ENCODE measurements at places on chromosomes 2 and 18.

DNA sequence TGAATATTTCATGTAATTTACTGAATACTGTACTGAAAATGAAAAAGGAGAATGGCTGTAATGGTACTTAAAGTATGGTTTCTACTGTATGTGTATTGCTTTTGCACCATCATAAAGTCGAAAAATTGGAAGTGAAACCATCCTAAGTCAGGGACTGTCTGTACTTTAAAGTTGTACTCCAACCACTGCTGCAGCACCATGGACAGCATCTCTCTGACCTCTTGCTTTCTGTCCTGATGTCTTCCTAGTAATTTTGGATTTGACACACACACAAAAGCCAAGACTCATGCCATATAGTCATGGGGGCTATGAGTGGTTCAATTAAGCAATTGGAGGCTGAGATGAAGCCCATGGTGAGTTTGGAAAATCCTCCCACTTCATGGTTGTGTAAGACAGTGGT, 256.3 kb upstream of the PKDCC start:
- DNase-seq: peak; percentile 55

DNA sequence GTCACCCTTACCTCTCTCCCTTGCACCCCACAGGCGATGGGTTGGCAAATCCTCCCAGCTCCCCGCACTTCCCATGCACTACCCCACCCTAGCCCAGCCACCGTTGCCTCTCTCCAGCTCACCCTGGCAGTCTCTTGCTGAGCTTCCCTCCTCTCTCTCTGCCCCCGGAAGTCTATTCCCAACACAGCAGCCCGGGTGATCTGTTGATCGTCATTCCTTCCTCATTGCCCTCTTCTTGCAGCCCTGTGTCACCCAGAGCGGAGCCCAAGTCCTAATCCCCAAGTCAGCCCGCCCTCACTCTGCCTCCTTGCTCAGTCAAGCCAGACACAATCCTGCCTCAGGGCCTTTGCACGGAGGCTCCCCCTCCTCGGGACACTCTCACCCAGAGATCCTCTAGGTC, 55.2 kb downstream of the CIB4 start:
- DNase-seq: no peak

GRCh38 chr2:7931808-7932207, 750.0 kb upstream of the ID2 start:
- no peak for DNase-seq

DNA sequence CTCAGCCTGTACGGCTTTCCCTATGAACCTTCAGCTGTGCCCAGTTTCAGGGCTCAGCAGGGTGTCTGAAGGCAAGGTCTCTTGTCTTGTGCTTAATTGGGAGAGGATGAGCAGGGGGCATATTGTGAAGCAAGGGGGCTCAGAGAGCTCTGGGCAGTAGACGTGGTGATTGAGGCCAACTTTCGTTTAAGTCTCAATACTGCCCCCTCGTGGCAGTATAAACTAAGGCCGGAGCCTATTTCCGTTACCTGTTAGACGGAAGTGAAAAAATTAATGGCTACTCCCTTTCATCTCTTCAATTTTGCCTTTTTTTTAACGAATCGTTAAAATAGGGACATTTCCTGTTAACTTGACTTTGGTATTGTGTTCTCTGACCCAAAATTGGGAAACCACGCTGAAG, 193.4 kb downstream of the TDRD15 start:
- DNase-seq: peak; percentile 37

- no peak for DNase-seq
These were observed 36.4 kb downstream of the ICOS start for GRCh38 chr2:203973000-203973399.

DNA sequence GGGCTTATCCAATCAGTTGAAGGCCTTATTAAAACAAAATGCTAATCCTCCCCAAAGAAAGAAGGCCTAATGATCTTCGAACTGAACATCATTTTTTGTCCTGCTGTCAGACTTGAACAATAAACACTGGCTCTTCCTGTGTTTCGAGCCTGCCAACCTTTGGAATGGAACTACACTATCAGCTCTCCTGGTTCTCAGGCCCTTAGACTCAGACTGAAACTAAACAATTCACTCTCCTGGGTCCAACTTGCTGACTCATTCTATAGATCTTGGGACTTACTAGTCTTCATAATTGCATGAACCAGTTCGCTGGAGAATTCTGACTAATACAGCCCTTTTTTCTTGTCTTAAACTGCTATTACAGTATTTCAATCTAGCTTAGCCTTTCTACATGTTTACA, 235.2 kb downstream of the LNPK start:
- DNase-seq: no peak

DNA sequence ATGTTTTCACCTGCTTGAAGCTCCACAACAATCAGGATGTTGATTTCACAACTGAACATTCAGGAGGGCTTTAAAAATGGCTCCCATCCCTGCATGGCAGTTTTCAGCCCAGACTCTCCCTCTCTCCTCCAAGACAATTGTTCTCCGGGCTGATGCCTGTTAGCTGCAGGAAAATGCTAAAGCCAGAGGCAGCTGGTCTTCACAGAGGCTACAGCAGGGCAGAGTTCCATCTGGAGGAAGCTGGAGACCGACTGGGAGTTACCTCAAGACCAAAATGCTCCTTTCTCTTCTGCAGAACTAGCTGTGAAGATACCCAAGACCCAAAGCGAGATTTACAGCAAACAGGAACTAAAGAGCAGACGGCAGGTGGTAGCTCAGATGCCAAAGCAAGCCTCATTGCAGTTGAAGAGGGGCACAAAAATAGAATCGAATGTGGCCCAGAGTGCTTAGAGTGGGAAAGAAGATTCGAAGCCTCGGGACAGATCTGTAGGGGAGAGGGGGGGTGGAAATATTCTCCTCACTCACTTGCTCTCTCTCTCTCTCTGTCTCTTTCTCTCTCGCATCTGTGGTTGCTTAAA, 423.6 kb downstream of the ZNF521 start:
- DNase-seq: no peak

DNA sequence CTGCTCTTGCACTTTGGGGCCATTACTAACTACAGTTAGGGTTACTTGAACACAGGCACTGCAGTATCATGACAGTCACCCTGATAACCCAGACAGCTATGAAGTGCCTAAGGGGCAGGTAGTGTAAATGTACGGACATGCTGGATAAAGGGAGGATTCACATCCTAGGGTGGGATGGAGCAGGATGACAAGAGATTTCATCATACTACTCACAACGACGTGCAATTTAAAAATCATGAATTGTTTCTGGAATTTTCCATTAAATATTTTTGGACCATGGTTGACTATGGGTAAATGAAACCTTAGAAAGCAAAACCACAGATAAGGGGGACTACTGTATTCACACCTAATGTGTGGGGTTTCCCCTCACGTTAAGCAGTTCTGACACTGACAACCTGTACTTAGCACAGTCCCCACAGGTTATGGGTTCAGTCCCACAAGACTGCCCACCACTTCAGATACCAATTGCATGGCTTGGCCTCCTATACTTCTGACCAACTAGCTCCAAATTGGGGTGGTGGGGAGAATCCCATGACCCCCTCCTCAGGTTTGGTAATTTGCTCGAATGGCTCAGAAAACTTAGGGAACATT, 75.8 kb downstream of the NAT8 start:
- DNase-seq: no peak

DNA sequence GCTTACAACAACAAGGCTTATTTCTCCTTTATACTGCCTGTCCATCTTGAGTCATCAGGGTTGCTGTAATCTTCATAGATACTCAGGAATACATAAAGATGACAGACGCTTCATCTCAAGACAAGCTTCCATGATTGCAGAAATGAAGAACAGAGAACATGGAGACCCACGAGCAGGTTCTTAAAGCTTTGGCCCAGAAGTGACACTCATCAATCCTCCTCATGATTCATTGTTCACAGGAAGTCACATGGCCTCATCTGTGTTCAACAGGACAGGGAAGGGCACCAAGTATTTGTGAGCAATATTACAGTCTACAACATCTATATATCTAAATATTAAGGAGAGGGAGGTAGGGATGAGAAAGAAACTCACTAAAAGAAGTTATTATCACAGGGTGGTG, 36.5 kb upstream of the PGAP1 start:
- DNase-seq: no peak

- DNase-seq: no peak
These were observed 29.8 kb downstream of the CDC42EP3 start for GRCh38 chr2:37641582-37642171.

DNA sequence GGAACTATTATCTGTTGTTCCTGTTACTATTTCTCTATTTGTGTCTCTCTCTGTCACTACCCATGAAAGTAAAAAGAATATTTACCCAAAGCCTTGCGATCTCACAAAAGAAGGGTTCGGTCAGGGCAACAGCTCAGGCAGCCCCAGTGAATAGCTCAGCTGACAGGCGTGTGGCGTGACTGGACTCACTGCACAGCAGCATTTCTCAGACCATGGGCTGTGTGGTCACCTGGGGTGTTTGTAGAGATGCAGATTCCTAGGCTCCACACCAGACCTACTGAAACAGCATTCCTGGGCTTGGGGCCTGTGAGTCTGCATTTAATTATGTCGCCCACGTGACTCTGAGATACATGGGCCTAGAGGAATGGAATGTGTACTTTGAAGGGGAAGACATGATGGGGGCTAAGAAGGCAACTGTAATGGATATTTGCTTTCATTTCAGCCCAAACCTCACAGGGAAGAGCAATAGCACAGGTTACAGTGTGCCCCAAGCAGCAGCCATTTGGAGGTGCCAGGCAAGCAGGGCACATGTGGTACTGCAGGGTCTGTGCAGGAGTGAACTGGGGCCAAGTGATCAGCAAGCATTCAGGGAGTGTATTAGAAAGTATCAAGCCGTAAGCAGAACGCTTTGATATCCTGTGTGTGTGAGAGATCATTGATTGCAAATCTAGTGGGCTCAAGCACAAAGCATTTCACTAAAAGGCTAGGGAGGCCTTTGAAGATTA, 90.4 kb upstream of the RBMS1 start:
- DNase-seq: no peak

DNA sequence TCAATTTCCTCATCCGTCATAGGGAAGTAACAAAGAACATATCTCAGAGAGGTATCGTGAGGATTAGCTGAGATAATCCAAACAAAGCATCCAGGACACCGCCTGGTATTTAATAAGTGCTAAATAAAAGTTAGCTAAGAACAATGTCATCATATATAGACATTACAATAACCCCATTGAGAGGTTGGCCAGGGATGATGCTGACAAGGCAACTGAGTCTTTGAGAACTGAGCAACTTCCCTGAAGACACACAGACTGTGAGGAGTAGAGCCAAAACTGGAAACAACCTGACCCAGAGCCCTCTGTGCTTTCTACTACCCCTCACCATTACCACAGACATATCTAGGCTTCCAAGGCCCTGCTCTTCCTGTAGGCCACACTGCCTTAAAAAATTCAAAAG, 1.6 kb upstream of the DCTN1 start:
- no peak for DNase-seq

- DNase-seq: peak; percentile 38
These were observed 35.3 kb downstream of the MROH2A start for GRCh38 chr2:233813236-233814055.

- DNase-seq: no peak
These were observed 143.7 kb downstream of the MC4R start for GRCh38 chr18:60228609-60229595.

DNA sequence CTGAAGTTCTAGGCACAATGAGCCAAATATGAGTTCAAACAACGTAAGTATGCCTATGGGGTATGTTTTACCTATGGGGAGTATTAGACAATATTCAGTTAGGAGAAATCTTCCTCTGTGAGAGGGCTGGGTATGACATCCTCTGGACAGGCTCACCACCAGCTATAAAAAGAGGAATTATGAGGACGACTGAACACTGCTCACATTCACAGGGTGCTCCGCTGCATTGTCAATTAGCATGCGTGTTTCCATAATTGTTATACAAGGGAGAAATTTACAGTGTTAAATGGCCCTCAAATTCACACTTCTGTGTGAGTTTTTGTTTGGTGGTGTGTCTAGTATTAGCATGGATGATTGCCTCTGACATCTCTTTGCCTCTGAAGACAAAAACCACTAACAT, 700.4 kb downstream of the BCL11A start:
- no peak for DNase-seq

GRCh38 chr2:227462462-227462951, 9.4 kb upstream of the AGFG1 start:
- DNase-seq: no peak

GRCh38 chr2:120539937-120540718, 194.2 kb downstream of the INHBB start:
- DNase-seq: no peak

DNA sequence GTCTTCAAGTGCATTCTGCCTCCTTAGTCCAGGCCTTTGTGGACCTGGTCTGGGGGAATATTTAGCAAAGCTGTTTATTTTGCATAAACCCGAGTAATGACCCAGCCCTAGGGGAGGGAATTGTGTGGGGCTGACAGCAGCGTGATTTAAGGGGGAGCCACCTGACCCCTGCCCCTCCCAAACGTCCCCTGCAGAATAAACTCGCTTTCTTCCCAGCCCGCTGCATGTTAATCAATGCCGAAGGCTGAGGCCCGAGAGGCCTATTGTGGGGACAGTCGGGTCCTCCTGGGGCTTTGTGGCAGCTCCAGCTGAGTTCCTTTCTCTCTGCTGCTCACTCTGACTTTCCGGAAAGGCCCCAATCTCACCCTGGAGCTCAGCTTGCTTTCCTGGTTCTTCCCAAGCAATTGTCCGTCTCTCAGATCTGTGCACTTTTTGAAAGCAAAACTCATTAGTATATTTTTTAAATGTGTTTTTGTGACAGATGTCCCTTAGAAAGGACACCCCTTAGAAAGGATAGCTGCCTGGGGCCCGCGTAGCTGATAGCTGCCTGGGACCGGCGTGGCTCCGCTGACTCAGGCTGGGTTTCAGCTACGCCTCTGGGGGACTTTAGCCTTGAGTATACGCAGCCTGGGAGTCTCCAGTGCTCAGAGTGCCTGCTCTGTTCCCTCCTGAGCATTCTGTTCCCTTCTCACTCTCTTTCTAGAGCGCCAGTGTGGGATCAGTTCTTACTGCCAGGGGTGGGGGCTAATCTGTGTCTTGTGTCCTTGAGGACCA, 158.3 kb downstream of the GLI2 start:
- no peak for DNase-seq

- DNase-seq: no peak
These were observed 20.8 kb downstream of the CRIM1 start for GRCh38 chr2:36376319-36376765.

GRCh38 chr2:102841107-102841840, 79.4 kb downstream of the TMEM182 start:
- DNase-seq: peak; percentile 55

- no peak for DNase-seq
These were observed 78.9 kb downstream of the EHD3 start for GRCh38 chr2:31312898-31313297.

GRCh38 chr2:28036307-28036706, 145.8 kb downstream of the BABAM2 start:
- DNase-seq: no peak

DNA sequence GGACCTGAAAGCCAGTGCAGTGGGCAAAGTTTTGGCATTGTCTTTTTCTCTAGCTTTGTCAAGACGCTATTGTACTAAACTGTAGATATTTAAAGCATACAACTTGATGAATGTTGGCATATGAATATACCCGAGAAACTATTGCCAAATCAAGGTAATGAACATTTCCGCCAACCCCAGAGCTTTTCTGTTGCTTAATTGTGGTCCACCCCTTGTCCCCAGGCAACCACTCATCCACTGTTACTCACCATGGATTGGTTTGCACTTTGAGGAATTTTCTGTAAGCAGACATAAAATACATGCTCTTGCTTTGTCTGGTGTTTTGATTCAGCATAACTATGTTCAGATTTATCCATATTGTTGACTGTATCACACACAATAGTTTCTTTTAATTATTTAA, 688.4 kb downstream of the ADCYAP1 start:
- no peak for DNase-seq
